ENCODE measurements at places on chromosomes 7 and 10.

DNA sequence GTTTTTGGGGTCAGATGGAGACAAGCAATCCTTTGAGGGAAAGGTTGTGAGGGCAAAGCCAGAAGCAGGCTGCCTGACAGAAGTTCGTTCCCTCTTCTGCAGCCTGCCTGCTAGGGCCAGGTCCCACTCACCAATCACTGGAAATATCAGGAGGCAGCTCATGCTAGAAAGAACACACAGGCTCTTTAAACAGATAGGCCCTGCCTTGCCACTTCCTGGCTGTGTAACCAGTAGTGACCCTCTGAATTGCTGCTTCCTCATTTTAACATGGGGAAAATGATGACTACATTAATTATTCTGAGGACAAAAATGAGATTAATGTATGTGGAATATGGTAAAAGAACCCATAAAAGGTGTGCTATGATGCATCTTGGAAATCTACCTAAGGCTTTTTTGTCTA lies 50.5 kb upstream of the MRLN start:
- DNase-seq, result no peak

- DNase-seq, result no peak
Observed at GRCh38 chr10:112261281-112261822, 21.8 kb upstream of the TECTB start.

GRCh38 chr7:123455965-123456470 lies 78.4 kb downstream of the IQUB start:
- no peak for DNase-seq

- no peak for DNase-seq
Observed at GRCh38 chr7:79176859-79177477, 276.5 kb downstream of the MAGI2 start.

- DNase-seq, result no peak
Observed at GRCh38 chr10:31136930-31137885, 105.5 kb upstream of the ZNF438 start.

GRCh38 chr10:24374134-24374915 lies 165.4 kb downstream of the KIAA1217 start:
- DNase-seq, result no peak

DNA sequence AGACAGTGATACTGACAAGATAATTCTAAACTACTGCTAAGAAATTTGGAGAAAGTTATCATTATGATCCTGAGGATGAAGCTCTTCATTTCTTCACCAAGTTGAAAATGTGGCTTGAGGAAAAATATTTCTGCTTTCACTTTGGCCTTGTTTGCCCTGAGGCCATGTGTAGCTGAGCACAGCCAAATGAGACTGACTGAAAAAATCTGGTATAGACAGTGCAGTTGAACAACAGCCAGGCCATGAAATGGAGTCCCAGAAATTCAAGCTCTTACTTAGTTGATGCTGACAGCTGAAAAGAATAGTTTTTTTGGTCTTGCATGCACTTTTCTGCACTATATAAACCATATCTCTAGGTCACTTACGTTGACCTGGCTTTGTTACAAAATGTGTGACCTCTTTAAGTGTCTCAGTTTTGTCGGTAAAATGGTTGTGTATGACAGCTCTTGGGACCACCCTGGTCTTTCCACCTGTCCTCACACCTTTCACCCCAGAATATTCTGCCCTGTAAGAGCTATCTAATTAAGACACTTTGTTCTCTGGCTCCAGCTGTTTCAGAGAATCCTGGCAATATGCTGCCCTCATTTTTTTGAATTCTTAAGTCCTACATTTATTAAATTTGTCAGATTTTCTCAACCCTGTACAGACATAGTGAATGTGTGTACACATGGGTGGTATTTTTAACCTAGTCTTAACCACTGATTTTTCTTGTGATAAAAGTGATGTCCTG lies 91.3 kb downstream of the CD36 start:
- no peak for DNase-seq

GRCh38 chr7:16403475-16403874 lies 17.9 kb downstream of the CRPPA start:
- DNase-seq, result no peak

DNA sequence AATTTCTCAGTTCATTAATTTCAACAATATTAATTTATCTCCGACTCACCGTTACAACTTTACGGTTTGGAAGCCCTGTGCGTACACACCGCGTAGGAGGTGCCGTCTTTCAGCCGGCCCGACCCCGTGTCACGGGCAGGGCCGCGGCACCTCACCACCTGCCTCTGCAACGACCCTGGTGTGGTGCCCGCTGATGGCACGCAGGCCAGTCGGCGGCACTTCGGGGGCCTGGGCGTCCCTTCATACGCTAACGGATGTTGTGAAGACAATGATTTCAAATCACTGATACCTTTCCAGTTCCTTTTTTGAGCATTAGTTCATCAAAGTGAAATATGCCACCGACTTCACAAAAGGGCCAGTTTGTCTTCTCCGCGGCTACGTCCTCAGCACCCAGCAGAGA lies 125.3 kb downstream of the EBF3 start:
- no peak for DNase-seq
